Activated CD4-positive, CD25-positive, alpha-beta regulatory T cell (primary cell): ENCODE measurements at places on chromosomes 3 and 15.

DNA sequence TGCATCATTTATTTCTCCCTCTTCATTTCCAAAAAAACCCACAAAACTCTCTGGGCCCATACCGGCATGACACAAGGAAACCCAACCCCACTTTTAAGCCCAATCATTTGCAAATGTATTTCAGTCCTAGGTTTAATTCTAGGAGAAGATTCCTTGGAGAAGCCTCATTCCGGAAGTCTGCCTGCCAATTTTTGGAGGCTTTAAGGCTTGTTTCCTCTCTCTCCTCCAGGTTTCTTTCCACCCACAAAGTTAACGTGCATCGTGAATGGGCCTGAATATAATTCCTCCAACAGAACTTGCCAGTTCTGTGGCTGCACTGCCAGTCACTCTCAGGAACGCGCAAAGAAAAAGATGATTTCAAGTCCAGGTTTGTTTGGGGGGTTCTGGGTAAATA is 69.9 kb upstream of the FOXP1 start:
- no peak for DNase-seq

DNA sequence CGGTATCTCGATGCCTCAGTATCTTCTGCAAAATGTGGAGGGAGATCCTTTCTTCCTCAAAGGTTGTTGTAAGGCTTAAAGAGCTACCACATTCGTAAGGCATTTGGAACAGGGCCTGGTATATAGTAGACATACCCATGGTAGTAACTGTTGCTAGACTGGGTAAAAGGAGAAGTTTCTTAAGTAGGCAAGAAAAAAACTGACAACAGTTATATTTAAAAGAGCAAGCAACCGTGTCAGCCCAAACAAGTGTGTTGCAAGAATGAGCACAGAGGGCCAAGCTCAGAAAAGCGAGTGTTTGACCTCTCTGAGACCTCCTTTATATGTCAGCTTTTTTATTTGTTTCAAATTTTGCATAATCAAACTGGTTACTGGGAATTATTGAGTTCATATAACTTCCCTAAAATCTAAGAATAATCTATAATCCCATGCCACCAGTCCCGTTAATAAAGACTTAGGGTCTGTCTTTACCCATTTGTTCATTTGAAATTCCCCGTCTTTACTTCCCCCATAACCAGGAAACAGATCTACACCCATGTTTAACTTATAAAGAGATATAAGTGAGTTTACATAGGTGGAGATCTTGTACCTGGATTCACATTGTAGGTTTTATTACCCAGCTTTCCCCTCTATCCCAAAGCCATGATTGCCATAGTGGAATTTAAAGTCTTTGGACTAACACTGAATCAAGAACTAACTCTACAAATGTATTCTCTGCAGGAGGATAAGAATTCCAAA is 7.3 kb downstream of the B3GNT5 start:
- no peak for DNase-seq

DNA sequence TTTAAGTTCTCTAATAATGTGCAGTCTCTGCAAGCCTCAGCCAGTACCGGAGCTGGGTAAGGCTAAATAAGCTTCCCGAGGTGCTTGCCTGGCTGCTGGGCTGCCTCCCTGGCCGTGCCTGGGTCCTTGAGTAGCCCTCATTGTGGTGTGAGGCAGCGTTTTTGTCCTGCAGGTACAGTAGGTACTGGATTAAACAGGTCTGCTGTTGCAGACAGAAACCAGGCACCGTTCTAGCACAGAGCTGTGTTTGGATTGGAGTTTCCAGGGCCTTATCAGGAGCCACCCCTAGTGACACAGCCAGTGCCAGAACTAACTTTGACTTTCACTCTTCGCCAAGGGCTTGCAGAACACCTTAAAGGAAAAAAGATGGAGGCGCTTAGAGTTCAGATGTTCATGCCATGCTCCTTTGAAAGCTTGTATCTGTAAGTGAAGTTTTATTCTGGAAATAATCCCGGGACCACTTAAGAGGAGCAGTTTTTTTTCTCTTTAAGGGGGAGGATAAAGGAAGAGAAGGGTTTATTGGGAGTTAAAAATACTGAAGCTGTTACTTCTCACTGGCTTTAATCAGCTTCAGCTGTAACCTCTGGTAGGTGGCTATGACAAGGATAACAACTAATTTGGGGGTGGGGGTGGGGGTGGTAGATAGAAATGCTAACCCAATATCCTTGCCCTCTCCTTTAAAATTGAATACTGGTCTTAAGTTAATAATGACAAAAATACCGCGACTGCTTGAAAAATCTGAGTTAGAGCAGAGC is 126.8 kb downstream of the MITF start:
- DNase-seq = no peak

GRCh38 chr15:69144530-69144929 is 15.9 kb upstream of the GLCE start:
- DNase-seq = no peak

DNA sequence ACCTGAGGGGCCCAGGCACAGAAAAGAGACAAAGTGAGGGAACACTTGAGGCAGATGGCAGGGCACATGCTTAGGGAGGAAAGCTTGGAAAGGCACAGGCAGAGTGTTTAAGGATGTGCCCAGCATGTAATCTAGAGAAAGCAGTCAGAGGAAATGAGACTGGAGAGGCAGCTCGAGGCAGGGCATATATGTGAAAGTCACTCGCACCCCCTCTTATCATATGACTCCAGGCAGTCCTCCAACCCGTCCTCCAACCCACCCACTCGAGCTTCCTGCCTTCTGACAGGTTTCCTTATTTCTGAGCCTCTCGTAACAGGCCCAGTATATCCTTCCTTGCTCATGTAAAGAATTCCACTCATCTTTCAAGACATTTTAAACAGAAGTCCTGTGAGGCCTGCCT is 294.0 kb downstream of the SOX2 start:
- no peak for DNase-seq

DNA sequence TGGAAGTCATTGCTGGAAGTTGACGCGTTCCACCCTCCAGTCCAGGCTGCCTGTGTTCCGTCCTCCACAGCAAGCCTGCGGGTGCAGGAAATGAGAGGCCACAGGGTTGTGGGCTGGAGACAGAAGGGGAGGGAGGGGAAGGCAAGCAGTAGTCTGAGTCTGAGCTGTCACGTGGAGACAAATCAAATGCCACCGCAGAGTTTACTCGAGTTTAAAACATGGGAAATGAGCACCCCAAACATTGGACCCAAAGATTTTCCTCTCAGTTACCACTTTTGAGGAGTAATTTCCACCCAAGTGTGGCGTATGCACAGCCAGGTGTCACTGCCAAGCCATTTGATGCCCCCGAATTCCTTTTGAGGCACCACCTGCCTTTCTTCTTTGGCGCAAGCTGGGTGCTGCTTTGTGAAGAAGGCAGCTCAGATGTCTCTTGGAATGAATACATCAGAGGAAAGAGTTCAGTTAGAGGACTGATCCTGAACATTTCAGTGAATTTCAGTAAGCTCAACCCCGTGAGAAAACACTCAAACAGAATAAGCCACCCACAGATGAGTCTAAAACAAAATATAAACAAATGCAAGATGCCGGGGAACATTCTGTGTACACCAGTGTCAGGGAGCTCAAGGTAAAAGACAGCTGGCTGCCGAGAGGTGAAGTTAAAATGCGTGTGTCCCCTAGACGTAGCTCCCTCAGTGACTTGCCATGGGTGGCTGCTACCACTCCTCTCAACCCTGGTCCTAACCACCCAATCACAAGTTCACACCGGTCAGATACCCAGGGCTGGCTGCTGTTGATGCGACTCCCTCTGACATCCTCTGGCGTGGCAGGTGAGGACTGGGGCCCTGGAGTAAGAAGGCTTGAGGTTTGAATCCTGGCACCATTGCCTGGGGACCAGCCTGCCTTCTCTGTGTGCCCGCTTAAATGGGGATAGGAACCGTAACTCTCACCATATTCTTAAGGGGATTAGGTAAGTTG is 203.8 kb downstream of the UACA start:
- peak; percentile 26 for DNase-seq

GRCh38 chr3:19139863-19140262 is 8.4 kb upstream of the KCNH8 start:
- DNase-seq = no peak

DNA sequence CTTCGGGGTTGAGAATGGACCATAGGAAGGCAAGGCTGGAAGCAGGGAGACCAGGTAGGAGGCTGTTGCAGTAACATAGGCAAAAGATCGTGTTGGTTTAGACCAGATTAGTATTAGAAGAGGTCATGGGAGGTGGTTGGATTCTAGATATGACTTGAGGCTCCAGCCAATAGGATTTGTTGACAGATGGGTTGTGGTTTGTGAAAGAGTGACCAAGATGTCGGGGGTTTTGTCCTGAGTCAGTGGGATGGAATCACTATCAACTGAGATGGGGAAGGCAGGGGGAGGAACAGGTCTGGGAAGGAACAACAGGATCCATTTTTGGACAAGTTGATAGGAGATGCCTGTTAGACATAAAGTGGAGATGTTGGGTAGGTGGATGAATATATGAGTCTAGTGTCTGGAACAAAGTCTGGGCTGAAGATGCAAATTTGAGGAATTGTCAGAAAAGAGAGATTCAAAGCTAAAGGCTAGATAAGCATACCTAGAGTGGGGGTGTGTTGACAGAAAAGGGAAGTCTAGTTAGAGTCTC is 95.5 kb upstream of the NPHP3 start:
- no peak for DNase-seq

- DNase-seq = no peak
These were observed 71.8 kb downstream of the FGF7 start for GRCh38 chr15:49494842-49495241.

- DNase-seq = no peak
These were observed 98.1 kb upstream of the ARHGEF3 start for GRCh38 chr3:56899851-56900250.

- no peak for DNase-seq
These were observed 506 bp downstream of the RAD51 start for GRCh38 chr15:40695469-40695890.
